Brain (organoid and tissue), 16 donors: ENCODE measurements at places on chromosomes 11 and 22.

DNA sequence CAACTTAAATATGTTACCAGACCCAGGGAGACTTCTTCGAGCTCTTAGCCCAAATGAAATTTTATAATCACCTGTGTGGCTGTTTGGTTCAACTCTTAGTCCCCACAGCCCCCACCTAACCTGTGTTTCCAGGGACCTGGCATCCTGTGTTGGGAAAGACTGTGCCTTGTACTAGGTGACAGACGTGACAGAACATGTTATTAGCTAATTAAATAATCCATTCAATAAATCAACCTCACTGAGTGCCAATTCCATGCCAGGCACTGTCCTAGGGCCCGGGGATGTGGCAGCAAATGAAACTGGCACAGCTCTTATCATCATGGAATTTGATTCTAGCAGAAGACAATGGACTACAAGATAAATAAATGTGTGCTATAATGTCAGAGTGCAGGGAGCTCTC lies 431.9 kb downstream of the MIAT start:
- DNase-seq, result peak; percentile 67

DNA sequence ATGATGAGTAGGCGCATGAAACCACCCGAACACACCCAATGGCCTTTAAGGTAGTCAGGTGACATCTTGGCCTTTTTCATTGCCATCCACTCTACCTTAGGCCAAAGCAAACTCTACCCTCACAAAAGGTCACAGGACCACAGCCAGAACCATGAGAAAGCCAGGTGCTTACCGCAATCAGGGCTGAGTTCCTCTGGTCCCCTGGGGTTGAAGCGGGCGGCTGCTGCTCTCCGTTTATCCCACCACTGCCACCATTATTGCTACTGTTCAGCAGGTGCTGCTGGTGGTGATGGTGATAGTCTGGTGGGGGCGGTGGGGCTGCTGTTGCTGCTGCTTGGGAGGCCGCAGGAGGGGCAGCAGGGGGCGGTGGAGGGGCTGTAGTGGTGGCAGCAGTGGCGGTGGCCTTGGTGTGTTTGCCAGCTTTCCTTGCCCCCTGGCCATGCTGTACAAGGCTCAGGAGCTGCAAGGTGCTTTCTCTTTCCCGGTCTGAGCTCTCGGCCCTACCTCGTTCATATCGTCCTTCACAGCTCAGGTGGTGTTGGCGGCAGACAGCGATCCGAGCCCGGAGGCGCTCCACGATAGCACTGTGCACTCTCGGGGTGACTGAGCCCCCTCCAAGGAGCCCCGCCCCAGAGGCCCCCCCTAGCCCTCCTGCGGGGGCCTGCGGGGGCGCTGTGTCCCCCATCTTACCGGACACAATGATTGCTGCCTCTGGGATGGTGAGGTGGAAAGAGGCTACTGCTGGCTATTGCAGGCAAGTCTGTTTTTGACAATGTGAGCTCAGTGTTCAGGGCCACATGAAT lies 1.6 kb downstream of the MAML2 start:
- peak; percentile 54 for DNase-seq

DNA sequence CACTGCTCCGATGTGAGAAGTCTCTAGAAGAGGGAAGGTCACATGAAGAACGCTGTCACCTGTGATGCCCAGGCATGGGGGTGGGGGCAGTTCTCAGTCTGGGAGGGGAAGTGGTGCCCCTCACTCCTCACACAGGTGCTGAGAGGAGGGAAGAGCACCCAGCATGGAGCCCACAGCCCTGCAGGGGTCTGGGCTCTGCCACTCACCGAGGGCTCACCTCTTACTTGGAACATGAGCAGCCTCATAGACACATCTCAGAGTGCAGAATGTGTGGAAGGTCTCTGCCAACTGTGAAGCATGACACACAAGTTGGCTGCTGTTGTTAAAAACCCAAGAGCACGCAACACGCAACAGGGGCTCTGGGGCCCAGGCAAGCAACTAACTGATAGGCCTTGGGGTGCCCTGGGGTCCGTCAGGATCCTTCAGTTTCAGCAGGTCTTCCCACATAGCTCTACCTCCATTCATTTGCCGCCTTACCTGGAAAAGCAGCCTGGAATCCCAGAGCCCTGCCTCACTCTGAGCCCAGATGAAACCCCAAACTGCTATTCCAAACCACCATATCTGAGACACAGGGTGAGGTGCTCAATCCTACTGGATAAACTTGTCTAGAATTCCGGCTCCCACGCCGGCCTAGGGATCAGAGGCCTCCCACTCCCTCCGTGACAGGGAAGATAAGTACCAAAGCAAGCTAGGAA lies 17.5 kb upstream of the TMPRSS4 start:
- no peak for DNase-seq

DNA sequence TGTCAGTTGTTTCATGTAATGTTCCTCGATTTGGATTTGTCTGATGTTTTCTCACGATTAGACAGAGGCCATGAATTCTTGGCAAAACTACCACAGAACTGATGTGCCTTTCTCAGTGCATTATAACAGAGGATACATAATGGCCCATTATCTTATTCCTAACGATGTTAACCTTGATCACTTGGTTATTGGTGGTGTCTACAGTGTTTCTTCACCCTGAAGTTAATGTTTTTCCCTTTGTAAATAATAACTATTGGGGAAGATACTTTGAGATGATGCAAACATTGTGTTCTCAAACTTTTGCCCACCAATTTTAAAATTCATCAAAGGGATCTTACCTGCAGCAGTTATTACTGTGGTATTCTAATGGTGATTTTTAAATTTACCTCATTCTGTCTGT lies 13.1 kb downstream of the RAB6A start:
- DNase-seq, result no peak

DNA sequence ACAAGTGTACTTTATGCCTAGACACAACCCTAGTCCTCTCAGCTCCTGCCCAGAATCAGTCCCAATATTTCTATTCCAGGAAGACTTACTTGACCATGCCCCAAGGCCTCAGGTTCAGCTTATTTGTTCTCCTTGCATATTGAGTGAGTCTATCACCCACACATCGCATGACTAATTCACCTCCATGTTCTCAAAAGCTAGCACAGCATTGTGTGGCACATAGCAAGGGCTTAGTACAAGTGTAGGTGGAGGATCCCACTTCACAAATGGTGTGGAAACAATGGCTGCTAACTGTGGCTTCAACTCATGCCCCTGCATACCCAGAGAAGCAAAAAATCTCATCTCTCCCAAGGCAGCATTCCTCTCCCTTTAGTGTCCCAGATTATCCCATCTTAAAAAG lies 602.6 kb upstream of the API5 start:
- DNase-seq, result no peak

GRCh38 chr11:68011051-68011943 lies 1.2 kb downstream of the ALDH3B1 start:
- DNase-seq, result no peak

- DNase-seq, result no peak
Measured at GRCh38 chr22:49971232-49972162, 10.9 kb downstream of the PIM3 start.

- DNase-seq, result no peak
Measured at GRCh38 chr11:645536-645935, 8.5 kb downstream of the DRD4 start.

- DNase-seq, result no peak
Measured at GRCh38 chr11:58485961-58486360, 21.9 kb downstream of the OR5B21 start.

GRCh38 chr11:126414615-126415014 lies 59.1 kb downstream of the ST3GAL4 start:
- DNase-seq, result no peak

GRCh38 chr11:95268391-95268790 lies 37.4 kb upstream of the SESN3 start:
- peak; percentile 46 for DNase-seq

GRCh38 chr11:59368238-59369022 lies 9.7 kb downstream of the OR5AN1 start:
- DNase-seq, result no peak

- DNase-seq, result no peak
Measured at GRCh38 chr22:27602390-27602789, 199.2 kb downstream of the MN1 start.

DNA sequence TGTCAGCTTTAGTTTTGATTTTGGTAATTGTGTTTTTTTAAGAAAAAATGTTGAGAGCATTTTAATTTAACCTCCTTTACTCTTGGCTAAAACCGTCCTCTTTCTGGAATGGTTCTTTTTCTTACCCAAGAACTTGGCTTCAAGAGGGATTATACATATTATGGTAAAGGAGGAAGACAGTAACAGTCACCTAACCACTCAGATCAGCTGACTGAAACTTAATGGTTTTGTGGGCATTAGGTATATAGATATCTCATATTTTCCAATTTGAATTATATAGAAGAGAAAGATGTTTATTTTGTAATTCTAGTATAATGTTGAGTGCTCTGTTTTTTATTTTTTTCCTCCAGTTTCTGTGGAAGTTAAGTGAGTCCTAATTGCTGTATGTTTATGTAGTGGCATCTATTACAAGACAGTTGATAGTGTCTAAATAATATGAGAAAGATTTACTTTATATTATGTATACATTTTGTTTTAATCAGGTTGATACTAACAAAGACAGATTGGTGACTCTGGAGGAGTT lies 36.6 kb upstream of the NCR3LG1 start:
- DNase-seq, result no peak

DNA sequence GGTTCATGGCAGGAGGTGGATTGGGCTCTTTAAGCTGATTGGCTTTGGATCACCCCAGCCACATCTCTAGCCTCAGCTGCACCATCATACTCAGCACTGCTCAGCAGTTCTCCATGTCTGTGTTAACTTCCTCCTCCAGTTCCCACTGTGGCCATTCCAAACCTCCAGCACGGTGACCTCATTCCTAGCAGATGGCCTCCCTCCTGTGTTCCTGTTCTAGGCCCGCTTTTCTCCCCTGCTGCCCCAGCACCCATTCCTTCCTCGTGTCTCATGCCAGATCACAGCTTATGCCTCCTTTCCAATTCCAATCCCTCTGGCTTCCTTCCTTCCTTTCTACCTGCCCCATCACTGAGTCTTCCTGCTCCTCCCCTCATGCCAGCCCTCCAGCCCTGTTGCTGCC lies 96.1 kb downstream of the MICAL2 start:
- no peak for DNase-seq

GRCh38 chr11:29159552-29160465 lies 857.0 kb downstream of the KCNA4 start:
- peak; percentile 64 for DNase-seq

GRCh38 chr11:25065746-25066145 lies 568.9 kb downstream of the LUZP2 start:
- no peak for DNase-seq

DNA sequence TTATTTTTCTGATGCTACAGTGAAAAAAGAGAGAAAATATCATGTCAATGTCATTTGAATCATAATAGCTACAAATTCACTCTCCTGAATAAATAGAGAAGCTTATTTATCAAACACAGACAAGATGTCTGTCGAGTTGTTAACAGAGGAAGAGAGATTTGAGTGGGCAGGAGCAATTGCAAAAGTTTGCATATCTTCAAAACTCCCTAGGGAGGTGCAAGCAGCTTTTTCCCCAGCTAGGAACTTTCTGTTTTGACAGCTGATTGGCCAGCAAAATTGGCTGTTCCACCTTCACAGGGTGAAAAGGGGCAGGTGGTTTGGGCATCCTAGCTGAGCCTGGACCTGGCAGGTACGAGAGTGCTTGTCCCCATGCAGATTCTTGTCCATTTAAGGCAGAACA lies 98.2 kb downstream of the NTM start:
- DNase-seq, result peak; percentile 35

DNA sequence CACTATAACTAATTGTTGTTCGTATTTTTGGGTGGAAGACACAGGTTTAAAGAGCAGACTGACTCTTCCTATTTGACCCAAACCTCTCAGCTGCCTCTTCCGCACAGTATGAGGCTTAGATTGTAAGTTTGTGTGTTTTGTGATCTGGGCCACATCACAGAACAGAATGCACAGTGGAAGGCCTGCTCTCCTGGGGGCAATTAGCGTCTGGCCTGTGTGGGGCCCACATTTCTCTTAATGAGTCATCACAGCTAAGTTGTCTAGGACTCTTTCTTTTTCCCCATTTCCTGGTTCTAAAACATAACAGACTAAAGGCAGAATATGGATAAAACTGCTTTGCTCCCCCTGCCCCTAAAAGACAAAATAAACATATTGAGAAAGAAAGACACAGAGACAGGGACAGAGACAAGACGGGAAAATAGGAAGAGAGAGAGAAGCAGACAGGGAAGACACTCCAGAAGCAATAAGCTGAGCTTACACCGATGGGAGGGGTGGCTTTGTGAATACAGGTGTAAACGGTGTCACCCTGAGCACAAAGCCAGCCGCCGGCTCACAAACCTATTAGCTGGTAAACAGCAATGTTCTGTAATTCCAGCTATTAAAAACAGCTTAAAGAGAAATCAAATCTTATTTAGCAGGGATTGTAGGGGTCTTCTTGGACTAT lies 127.4 kb upstream of the OPCML start:
- DNase-seq, result no peak

GRCh38 chr11:124036666-124037065 lies 4.5 kb downstream of the OR10G7 start:
- no peak for DNase-seq

DNA sequence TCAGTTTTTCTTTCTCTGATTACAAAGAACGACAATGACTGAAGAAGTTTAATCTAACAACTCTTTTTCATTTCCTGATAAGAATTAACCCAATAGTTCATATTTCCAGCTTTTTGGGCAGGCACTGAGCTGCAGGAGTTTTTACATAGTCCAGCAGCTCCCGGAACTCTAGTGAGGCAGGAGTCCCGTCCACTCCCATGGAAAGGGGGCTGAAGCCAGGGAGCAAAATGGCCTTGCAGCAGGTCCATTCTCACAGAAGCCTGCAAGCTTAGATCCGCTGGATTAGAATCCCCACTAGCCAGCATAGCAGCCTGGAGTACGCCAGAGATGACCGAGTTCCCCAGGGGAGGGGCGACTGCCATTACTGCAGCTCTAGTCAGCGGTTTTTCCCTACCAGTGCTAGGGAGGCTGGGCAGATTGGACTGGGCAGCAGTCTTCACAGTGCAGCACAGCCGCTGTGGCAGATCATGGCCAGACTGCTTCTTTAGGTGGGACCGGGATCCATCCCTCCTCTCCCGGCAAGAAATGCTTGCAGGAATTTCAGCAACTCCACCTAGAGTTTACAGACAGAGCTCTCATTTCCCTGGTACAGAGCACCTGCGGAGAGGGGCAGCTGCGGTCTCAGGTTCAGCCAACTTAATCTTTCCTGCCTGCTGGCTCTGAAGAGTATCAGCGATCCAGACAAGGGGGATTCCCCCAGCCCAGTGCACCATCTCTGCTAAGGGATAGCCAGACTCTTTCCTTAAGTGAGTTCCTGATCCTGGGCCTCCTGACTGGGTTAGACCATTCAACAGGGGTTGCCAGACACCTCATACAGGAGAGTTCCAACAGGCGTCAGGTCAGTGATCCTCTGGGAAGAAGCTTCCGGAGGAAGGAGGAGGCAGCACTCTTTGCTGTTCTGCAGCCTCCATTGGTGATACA lies 742 bp upstream of the CASP4 start:
- DNase-seq, result no peak

- no peak for DNase-seq
Measured at GRCh38 chr11:64072403-64072802, 36.7 kb downstream of the FLRT1 start.

- DNase-seq, result no peak
Measured at GRCh38 chr22:37220543-37220981, 8.3 kb upstream of the SSTR3 start.

GRCh38 chr11:78298291-78298771 lies 109.6 kb downstream of the USP35 start:
- DNase-seq, result no peak
